CD4-positive, CD25-positive, alpha-beta regulatory T cell (primary cell): ENCODE measurements at places on chromosomes 3 and 15.
A peak's percentile ranks its signal among the peaks of the same experiment; 100 is the strongest.

GRCh38 chr3:61353382-61353781 is 102.1 kb upstream of the FHIT start:
- no peak for DNase-seq
- no peaks in the 10 kb centered on the region for H3K27me3 ChIP-seq
- H3K36me3 ChIP-seq: no peaks in the 10 kb centered on the region
- H3K4me1 ChIP-seq: no peaks in the 10 kb centered on the region
- H3K4me3 ChIP-seq: no peak overlapping the region

GRCh38 chr15:79820820-79821219 is 76.0 kb downstream of the MTHFS start:
- no peak for DNase-seq
- no peaks in the 10 kb centered on the region for H3K36me3 ChIP-seq
- H3K27ac ChIP-seq: no peak overlapping the region

DNA sequence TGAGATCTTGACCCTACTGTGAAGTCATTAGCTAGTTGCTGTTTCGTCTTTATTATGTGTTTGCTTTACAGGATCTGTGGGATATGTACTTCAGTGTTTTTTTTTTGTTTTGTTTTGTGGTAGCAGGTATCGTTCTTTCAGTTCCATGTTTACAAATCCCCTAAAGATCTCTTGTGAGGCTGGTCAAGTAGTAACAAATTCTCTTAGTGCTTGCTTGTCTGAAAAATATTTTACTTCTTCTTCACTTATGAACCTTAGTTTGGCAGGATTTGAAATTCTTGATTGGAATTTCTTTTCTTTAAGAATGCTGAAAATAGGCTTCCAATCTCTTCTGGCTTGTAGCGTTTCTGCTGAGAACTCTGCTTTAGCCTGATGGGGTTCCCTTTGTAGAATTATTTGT is 235.8 kb upstream of the ALCAM start:
- no peak overlapping the region for H3K27ac ChIP-seq
- no peaks in the 10 kb centered on the region for H3K27me3 ChIP-seq
- no peaks in the 10 kb centered on the region for H3K36me3 ChIP-seq
- H3K4me1 ChIP-seq: no peaks in the 10 kb centered on the region
- no peak for DNase-seq
- no peak overlapping the region for H3K4me3 ChIP-seq

DNA sequence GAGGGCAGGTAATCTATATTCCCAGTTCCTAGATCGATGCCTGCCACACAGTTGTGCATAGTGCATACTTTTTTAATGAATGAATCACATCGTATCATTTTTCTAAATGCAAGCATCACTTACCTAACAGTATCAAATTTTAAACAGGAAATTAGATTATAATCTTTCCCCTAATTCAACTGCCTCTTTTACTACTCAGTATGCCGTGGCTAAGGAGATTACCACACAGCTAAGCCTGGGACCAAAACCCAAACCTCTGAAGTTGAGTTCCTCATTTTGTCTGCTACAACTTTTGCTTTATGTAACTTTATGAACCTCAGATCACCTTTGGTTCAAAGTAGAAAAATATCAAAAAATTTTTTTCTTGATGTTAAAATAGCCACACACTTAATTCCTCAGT is 53.2 kb upstream of the FNDC3B start:
- H3K27ac ChIP-seq: no peak overlapping the region
- no peak overlapping the region for H3K4me3 ChIP-seq
- H3K27me3 ChIP-seq: peaks cover 3% of the 10 kb centered on the region
- H3K36me3 ChIP-seq: no peaks in the 10 kb centered on the region
- DNase-seq: no peak
- no peaks in the 10 kb centered on the region for H3K4me1 ChIP-seq

DNA sequence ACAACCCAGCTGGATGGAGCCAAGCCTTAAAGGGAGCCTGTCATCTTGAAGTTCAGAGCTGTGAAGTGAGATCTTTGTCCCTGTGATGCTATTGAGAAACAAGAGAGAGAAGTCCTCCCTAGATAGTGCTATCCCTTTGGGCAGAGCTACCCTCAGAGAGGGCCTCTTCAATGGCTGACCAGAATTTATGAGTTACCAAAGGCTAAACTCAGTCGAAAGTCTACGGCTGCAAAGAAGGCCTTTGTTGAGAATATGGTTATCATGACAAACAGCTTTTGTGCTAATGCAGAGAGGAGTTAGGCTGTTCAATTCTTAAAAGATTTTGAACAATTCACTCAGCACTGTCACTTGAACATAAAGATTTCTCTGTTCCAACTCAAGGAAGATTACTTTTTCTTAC is 65.9 kb upstream of the C3orf80 start:
- no peaks in the 10 kb centered on the region for H3K4me1 ChIP-seq
- no peaks in the 10 kb centered on the region for H3K27me3 ChIP-seq
- no peak overlapping the region for H3K27ac ChIP-seq
- no peaks in the 10 kb centered on the region for H3K36me3 ChIP-seq

DNA sequence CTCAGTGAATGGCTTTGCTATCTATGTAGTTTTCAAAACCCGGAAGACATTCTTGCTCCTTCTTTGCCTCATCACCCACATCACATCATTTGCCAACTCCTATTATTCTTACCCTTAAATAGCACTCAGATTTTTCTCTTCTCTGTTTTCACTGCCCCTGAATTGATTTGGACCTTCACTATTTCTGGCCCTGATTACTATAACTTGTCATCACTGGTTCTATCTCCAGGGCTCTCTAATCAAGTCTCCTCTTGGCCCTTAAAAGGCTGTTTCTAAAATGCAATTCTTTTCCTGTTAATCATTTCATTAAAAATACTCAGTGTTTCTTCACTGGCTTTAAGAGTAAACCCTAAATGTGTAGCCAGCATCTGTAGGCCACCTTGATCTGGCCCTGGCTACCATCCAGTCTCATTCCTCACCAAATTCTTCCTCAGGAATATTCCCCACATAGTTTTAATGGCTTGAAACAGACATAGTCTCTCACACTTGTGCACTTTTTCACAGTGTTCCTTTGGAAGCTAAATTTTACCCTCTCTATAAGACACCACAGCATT is 437.1 kb upstream of the CBLB start:
- no peak overlapping the region for H3K4me3 ChIP-seq
- no peak overlapping the region for H3K27ac ChIP-seq
- H3K36me3 ChIP-seq: no peaks in the 10 kb centered on the region
- no peaks in the 10 kb centered on the region for H3K27me3 ChIP-seq
- H3K4me1 ChIP-seq: peaks cover 11% of the 10 kb centered on the region
- no peak for DNase-seq

- H3K4me1 ChIP-seq: no peaks in the 10 kb centered on the region
- no peak overlapping the region for H3K27ac ChIP-seq
- no peaks in the 10 kb centered on the region for H3K36me3 ChIP-seq
- H3K4me3 ChIP-seq: no peak overlapping the region
- H3K27me3 ChIP-seq: no peaks in the 10 kb centered on the region
- no peak for DNase-seq
Measured at GRCh38 chr3:23743141-23743784, 62.5 kb upstream of the UBE2E1 start.

DNA sequence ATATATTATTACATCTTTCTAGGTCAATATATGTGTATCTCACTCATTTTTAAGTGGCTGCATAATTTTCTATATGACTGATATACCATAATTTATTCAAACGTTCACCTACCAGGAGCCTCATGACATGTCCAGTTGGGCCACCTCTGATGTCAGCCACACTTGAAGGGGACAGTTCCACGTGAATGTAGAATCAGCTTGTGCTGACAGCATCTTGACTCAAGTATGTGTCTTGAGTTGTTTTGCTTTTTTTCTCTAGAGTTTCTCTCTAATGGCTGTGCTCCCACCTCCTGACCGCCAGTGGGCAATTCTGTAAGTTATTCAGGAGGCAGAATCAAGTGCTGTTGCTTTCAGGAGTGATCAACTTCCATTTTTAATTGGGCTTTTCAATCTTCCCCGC is 237.9 kb downstream of the NFKBIZ start:
- no peaks in the 10 kb centered on the region for H3K27me3 ChIP-seq
- no peak overlapping the region for H3K4me3 ChIP-seq
- no peaks in the 10 kb centered on the region for H3K4me1 ChIP-seq
- H3K36me3 ChIP-seq: no peaks in the 10 kb centered on the region
- DNase-seq: no peak

DNA sequence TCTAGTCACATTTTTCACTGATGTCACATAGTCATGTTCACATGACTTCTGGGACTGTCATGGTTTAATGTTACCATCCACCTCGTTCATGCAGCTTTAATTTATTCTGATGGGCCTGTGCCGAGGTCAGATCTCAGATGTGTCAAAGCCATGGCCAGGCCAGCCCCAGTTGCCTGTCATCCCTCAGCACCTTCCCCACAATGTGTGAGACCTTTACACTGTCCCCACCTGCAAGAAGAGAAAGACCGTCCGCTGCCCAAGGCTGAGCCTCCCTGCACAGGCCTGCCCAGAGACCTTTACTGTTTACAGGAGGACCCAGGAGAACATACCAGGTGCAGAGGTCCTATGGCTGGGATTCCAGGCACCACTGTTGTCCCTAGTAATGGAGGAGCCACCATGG is 12.8 kb upstream of the KLF15 start:
- H3K4me1 ChIP-seq: no peaks in the 10 kb centered on the region
- no peak overlapping the region for H3K27ac ChIP-seq
- H3K4me3 ChIP-seq: no peak overlapping the region
- no peaks in the 10 kb centered on the region for H3K27me3 ChIP-seq
- DNase-seq: no peak
- no peaks in the 10 kb centered on the region for H3K36me3 ChIP-seq

DNA sequence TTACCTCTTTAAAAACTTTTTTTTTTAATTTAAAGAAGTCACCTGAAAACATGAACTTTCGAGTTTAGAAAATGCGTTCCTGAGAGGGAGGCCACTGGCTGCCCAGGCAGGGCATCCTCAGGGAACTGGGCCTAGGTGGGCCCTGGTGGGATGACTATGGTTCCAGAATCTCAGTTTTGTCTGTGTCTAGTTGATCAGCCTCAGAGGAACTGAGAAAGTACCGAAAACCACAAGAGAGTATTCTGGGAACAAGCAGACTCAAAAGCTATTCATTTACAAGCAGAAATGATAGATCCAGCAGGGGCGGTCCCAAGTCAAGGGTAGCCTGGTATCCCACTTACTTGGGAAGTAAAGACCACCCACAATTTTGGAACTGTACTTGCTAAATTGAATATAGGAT is 10.5 kb downstream of the WWTR1 start:
- no peaks in the 10 kb centered on the region for H3K36me3 ChIP-seq
- H3K4me3 ChIP-seq: no peak overlapping the region
- H3K27me3 ChIP-seq: no peaks in the 10 kb centered on the region
- H3K4me1 ChIP-seq: no peaks in the 10 kb centered on the region

DNA sequence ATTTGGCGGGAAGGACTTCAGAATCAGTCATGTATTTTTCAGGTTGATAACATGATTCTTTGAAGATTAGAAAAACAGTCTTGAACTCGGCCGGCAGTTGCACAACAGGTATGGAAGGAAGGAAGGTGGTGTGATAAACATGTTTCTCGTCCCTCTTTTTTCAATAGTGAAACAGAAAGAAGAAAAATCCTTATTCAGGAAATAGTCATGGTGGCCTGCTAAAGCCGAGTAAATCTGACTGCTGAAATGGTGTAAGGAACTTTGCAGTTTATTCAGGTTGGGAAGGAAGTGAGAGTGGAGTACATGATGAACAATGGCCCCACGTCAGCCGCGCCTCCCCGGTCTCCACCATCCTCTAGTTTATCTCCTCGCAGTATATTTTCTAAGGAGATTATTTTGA is 6.7 kb downstream of the RASGRP1 start:
- DNase-seq: peak; percentile 70
- H3K36me3 ChIP-seq: peaks cover 56% of the 10 kb centered on the region
- H3K4me1 ChIP-seq: peaks cover 100% of the 10 kb centered on the region
- no peaks in the 10 kb centered on the region for H3K27me3 ChIP-seq
- peak overlapping the region; percentile 92 for H3K27ac ChIP-seq

GRCh38 chr3:43177085-43177484 is 71.2 kb upstream of the POMGNT2 start:
- peaks cover 36% of the 10 kb centered on the region for H3K4me1 ChIP-seq
- no peak overlapping the region for H3K4me3 ChIP-seq
- H3K36me3 ChIP-seq: no peaks in the 10 kb centered on the region

- H3K4me3 ChIP-seq: no peak overlapping the region
- H3K27me3 ChIP-seq: no peaks in the 10 kb centered on the region
- no peak overlapping the region for H3K27ac ChIP-seq
- H3K36me3 ChIP-seq: no peaks in the 10 kb centered on the region
- no peak for DNase-seq
- no peaks in the 10 kb centered on the region for H3K4me1 ChIP-seq
Measured at GRCh38 chr3:194278186-194278845, 72.8 kb downstream of the CPN2 start.

GRCh38 chr3:112056451-112056929 is 22.0 kb downstream of the TMPRSS7 start:
- peak; percentile 45 for DNase-seq
- H3K27me3 ChIP-seq: peaks cover 11% of the 10 kb centered on the region
- no peaks in the 10 kb centered on the region for H3K4me1 ChIP-seq
- H3K27ac ChIP-seq: no peak overlapping the region

- H3K27ac ChIP-seq: no peak overlapping the region
- no peaks in the 10 kb centered on the region for H3K4me1 ChIP-seq
- DNase-seq: no peak
- no peaks in the 10 kb centered on the region for H3K36me3 ChIP-seq
Measured at GRCh38 chr3:133840767-133841166, 35.2 kb downstream of the SRPRB start.

DNA sequence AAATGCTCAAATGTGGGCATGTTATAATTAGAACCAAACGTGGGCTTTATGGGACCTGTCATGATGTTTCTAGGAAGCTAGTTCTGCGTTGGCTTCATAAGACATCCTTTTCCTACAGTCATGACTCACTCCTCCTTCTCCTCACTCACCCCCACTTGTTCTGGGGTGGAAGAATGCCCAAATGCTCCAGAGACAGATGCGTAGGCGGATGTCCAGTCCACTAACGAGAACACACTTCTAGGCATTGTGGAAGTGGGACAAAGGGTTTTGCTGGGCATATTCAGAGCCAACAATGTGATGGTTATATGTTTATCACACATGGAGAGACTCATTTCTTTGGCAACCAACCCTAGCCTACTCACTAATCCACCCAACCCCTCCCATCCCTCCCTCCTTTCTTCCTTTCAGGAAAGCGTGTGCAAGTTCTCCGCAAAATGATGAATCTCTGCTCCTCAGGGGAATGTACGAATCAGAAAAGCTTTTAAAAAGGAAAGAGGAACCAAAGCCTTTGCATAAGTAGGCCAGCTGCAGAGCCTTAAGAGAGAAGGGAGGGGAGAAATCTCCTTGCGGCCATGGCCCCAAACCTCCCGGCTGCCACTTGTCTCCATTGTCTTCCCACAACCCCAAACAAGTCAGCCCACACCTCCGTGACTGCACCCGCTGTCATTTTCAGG is 123.0 kb upstream of the SPRED1 start:
- H3K4me1 ChIP-seq: no peaks in the 10 kb centered on the region
- no peak overlapping the region for H3K27ac ChIP-seq
- DNase-seq: no peak
- H3K36me3 ChIP-seq: no peaks in the 10 kb centered on the region
- no peak overlapping the region for H3K4me3 ChIP-seq

DNA sequence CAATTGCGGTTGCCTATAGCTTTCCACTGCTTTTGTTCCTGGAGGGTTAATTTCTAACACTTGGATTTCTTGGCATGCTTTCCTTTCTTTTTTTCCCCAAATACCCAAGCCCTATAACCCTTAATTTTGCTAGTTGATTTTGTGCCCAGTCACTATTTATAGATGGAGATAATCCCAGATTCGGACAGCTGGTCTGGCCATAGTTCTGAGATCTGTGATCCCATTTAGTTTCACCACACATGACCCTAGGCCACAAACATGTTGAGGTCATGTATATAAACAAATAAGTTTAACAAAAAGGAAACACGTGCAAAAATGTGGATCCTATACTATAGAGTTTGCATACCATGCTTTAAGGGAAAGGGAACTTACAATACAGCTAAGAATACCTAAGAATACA is 111.4 kb downstream of the ZMAT3 start:
- H3K36me3 ChIP-seq: no peaks in the 10 kb centered on the region
- no peaks in the 10 kb centered on the region for H3K4me1 ChIP-seq
- no peak overlapping the region for H3K27ac ChIP-seq
- H3K4me3 ChIP-seq: no peak overlapping the region
- no peaks in the 10 kb centered on the region for H3K27me3 ChIP-seq
- no peak for DNase-seq
